ENCODE measurements at places on chromosomes 4 and X. TPM values are rescaled to one million over a fixed set of nuclear protein-coding genes. Genes with fewer than 3 reads are reported as not detected.

Gene GAB1
- 65.7 TPM for total RNA-seq

Gene ZNF630
- 5.5 TPM for total RNA-seq

Gene DOK7
- 0.54 TPM for total RNA-seq

Gene EGFL6
- total RNA-seq: 2.8 TPM

Gene RTL3
- total RNA-seq: not detected

Gene EPHA5
- 93.4 TPM for total RNA-seq

Gene LNX1
- total RNA-seq: 17.2 TPM

Gene MAGEA12
- total RNA-seq: not detected

Gene POLR2B
- total RNA-seq: 118 TPM

Gene SGMS2
- total RNA-seq: 5.2 TPM

Gene TMEM271
- 4.4 TPM for total RNA-seq

Gene HSFX2
- 0.54 TPM for total RNA-seq

Gene PRR32
- not detected for total RNA-seq

Gene MAPK10
- total RNA-seq: 411 TPM

Gene ATP1B4
- total RNA-seq: not detected

Gene HSFX1
- total RNA-seq: 3.0 TPM

Gene TEX13C
- total RNA-seq: not detected

Gene AIMP1
- 18.1 TPM for total RNA-seq

Gene SPANXC
- total RNA-seq: not detected

Gene GAGE12F
- not detected for total RNA-seq

Gene LGI2
- 5.5 TPM for total RNA-seq

Gene JAKMIP1
- total RNA-seq: 10.7 TPM

Gene SPANXA1
- total RNA-seq: not detected

Gene SMIM10
- 1.1 TPM for total RNA-seq

Gene ADRA2C
- total RNA-seq: 5.3 TPM

Gene USP17L15
- total RNA-seq: not detected

Gene FHDC1
- 4.0 TPM for total RNA-seq

Gene DDIT4L
- total RNA-seq: 1.1 TPM

Gene EGF
- 0.45 TPM for total RNA-seq

Gene PPEF2
- total RNA-seq: not detected

Gene MAGEC1
- not detected for total RNA-seq

Gene TLR10
- 1.2 TPM for total RNA-seq

Gene MFAP3L
- 12.6 TPM for total RNA-seq

Gene SRPX
- 5.2 TPM for total RNA-seq

Gene VCX3B
- not detected for total RNA-seq

Gene IDUA
- 16.7 TPM for total RNA-seq

Gene SCFD2
- total RNA-seq: 24.7 TPM

Gene SSX4B
- not detected for total RNA-seq

Gene SH3TC1
- 5.6 TPM for total RNA-seq

Gene ADGRG2
- 0.82 TPM for total RNA-seq

Gene BANK1
- total RNA-seq: 0.54 TPM

Gene ARAP2
- 45.3 TPM for total RNA-seq

Gene NUDT11
- total RNA-seq: 41.6 TPM

Gene ALAS2
- total RNA-seq: 25.7 TPM

All from cerebellum (tissue), 4 donors.